Uterus (tissue), 4 donors: ENCODE measurements at places on chromosomes 2 and 18. TPM values are rescaled to one million over a fixed set of nuclear protein-coding genes. Genes with fewer than 3 reads are reported as not detected.

DNA sequence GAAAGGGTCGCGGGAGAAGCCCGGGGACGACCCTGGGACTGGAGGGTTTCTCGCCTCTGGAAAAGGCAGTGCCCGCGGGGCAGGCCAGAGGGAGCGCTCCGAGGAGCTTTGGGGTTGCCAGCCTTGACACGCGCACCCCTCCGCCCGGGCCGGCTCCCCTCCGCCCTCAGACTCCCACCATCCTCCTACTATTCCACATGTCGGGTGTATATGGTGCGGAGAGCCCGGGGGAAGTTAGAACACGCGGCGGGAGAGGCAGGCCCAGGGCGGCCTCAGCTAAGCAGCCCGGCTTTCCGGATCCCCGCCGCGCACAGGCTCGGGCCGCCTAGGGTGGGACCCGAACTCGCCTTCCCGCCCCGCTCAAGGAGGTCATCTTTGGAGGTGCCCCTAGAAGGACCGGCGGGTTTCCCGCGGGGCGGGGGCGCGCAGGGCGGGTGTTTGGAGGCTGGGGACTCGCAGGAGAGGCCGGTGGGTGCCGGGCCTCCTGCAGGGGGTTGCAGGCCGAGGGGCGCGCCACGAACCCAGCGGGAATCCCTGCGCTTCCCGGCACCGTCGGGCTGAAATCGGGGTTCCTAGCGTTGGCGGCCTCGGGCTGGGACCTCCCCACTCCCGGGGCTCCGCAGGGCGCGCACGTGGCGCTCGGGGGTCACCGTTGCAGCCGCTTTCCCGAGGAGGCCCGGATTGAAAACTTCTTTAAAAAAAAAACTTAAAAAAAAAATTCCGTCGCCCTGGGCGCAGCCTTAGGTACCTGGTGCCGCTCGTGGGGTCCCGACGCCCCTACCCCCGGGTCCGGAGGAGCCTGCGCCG is 3.7 kb downstream of the NFATC1 start:
- DNase-seq: no peak

- no peak for DNase-seq
These were observed 10.8 kb upstream of the NCOA1 start for GRCh38 chr2:24480245-24480644.

DNA sequence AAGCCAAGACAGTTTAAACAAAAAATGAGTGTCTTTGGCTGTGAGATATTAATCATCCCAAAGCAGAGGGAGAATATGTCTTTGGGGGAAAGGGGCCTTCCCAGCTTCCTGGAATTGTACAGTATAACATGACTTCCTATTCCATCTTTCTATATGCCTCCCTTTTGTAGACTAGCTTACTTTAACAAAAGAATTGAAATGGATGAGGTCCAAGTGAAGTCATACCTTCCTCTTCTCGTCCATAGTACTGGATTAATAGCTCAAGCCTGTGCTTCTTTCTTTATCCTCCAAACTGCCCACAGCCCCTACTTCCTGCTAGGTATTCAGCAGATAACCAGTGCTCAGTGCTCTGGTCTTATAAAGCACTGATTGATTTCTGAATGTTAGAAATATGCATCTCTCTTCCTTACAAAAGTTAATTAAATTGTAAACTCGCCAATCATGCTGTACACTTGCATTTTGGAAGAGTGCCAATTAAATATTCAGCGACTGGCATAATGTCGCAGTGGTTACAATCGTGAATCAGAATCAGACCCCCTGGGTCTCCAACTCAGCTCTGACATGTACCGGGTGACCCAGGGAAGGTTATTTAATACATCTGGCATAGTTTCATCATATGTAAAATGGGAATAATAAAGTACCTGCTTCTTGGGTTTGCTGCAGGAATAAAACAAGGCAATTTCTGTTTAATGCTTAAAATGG is 325.1 kb downstream of the RND3 start:
- no peak for DNase-seq

GRCh38 chr2:19809206-19809605 is 92.6 kb downstream of the TTC32 start:
- DNase-seq: no peak

DNA sequence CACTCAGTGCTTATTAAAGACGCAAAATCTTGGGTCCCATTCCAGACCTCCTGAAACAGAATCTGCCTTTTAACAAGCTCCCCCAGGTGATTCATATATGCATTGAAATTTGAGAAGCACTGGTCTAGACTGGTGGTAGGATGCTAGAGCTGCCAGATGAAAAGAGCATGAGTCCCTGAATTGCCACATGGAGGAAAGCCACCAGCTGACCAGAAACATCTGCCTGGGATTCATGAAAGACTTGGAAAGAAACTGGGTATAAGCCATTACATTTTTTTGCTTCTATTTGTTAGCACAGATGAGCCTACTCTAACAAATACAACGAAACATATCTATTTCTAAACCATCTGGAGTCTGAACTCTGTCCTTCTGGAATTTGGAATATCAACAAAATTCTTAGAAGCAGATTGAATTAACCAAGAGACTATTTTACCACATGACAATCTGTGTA is 228.9 kb downstream of the RBM43 start:
- DNase-seq: no peak

DNA sequence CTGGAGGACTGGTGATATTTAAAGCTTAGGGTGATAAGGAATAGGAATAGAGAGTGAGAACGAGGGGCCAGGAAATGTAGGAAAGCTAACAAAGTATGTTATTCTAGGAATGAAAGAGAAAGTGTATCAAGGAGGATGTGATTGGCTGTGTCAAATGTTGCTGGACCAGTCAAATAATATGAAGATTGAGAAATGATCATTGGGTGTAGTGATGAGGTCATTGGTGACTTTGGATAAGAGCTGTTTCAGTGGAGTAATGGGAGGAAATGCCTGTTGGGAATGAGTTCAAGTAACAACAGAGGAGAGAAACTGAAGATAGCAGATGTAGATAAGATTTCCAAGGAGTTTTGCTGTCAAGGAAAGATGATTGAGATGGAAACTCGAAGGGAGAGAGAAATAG is 74.4 kb downstream of the UBE2E3 start:
- DNase-seq: no peak

DNA sequence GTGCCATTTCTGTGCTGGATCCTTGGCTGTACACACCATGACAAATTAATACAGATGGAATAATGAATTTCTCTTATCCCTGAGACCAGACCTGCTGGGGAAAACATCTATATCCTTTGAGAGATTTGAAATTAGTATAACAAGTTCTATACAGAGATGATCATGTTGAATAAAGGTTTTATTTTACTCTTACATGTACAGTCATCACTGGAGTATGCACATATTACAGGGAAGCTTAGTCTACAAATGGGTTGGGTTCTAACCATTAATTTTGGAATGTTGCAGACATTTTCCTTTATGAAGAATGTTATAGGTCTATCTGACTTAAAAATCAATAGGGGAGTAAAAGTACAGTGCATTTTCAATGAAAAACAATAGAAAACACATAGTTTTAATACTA is 29.9 kb upstream of the MMADHC start:
- DNase-seq: no peak

DNA sequence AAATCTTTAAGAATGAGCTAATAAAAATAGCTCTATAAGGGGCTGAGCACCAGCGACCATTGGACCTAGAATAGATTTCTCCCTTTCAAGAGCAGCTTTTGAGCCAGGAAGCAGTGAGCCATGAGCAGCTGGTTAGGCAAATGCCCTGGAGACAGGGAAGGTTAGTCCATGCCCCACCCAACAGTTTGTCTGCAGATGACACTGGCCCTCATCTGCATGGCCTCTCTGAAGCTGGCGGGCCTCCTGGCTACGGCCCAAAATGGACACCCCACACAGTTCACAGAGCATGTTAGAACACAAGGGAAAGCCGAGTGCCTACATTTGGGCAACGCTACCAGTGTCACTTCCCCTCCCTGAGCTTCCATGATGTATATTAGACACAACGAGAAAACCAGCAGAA is 201.1 kb downstream of the MGAT5 start:
- no peak for DNase-seq

DNA sequence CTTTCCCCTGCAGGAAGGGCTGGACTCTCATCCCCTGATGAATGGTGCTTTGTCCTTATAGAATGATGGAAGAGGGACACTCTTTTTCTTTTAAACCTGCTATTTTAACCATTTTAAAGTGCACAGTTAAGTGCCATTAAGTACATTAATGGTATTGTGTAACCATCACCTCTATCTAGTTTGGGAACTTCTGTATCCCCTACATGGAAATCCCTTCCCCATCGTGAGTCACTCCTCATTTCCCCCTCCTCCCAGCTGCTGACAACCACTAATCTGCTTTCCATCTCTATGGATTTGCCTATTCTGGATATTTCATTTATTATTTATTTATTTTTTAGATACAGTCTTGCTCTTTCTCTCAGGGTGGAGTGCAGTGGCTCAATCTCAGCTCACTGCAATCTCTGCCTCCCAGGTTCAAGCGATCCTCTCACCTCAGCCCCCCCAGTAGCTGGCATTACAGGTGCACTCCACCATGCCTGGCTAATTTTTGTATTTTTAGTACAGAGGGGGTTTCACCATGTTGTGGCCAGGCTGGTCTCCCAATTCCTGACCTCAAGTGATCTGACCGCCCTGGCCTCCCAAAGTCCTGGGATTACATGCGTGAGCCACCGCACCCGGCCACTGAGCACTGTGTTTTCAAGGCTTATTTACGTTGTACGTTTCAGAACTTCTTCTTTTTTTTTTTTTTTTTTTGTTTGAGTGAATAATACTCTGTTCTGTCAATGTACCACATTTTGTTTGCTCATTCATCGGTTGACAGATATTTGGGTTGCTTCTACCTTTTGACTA is 15.8 kb downstream of the DGKD start:
- DNase-seq: no peak

DNA sequence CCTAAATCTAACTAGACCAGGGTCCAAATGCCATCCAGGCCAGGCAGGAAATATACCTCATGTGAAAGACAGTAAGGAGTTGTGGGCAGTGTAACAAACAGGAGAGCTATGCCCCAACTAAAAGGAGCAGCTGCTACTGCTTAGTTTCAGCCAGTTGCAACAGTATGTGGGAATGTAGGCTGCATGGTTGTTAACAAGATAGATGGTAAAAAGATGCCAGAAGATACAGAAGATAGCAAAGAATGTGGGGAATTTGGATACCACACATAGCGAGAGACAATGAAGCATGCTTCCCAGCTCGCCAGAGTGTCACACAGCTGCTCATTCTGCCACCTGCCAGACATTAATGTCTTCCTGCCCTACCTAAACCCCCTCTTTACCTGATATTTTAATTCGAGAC is 39.4 kb upstream of the CYBRD1 start:
- DNase-seq: no peak

DNA sequence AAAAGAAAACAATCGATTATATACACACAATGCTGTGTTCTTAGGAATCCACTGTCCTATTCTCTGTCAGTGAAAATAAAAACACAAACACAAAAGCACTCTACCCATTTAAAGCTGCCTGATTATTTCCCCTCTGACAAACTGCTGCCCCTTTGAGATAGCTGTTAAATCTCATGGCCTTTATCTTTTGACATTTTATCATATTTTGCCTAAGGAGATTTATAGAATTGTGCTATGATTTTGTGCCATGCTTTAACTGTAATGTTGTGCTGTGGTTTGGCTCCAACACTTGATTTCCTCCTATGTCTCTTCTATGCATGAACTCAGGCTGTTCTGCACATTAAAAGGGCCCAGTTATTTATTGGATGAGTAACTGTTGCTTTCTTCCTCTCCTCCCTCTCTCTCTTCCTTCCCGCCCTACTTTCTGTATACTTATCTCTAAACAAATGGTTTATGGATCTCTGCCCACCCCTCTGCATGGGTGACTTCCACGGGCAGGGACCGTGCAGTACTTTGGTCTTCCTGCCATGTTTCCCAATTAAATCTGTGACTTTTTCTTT is 1096.6 kb downstream of the TSN start:
- DNase-seq: no peak

GRCh38 chr18:2547477-2548087 is 23.7 kb downstream of the METTL4 start:
- no peak for DNase-seq

- DNase-seq: no peak
These were observed 298.7 kb upstream of the COL3A1 start for GRCh38 chr2:188675391-188676009.

- no peak for DNase-seq
These were observed 6.8 kb upstream of the DDX1 start for GRCh38 chr2:15584767-15585469.

GRCh38 chr2:164896634-164897355 is 55.2 kb upstream of the COBLL1 start:
- no peak for DNase-seq

GRCh38 chr2:1701556-1702185 is 42.6 kb downstream of the PXDN start:
- DNase-seq: no peak

GRCh38 chr2:128172191-128172590 is 81.2 kb downstream of the UGGT1 start:
- DNase-seq: no peak

- no peak for DNase-seq
These were observed 79.1 kb downstream of the MOGAT1 start for GRCh38 chr2:222750533-222750932.

- DNase-seq: no peak
These were observed 34.3 kb upstream of the CNGA3 start for GRCh38 chr2:98311771-98312545.

GRCh38 chr2:27871802-27872201 is 18.4 kb downstream of the RBKS start:
- no peak for DNase-seq

DNA sequence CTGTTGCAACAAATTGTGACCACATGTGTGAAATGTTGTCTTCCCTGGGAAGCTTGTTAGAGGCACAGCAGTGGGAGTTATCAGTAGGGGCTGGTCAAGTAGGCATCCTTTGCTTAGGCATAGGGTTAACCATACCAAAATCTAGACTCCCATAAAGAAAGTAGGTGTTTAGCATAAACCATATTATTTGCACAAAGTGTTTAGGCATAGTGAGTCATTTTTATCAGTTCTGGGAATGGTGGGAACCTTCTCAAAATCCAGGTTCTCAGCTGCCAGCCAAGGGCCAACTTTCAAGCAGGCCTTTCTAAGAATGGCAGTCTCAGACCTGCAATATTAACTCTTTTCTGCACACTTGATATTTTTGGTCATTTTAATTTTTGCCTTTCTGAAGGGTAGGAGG is 88.5 kb downstream of the RAB3GAP1 start:
- DNase-seq: no peak

HOXD3 gene
- total RNA-seq: 14.7 TPM

IL36RN gene
- not detected for total RNA-seq

DSC2 gene
- total RNA-seq: 1.6 TPM

TSPYL6 gene
- not detected for total RNA-seq

MPHOSPH10 gene
- total RNA-seq: 43.1 TPM

LIMS2 gene
- 298 TPM for total RNA-seq

STPG4 gene
- not detected for total RNA-seq
